ENCODE measurements at places on chromosomes 3 and 15.
A peak's percentile ranks its signal among the peaks of the same experiment; 100 is the strongest.

- DNase-seq: no peak
Observed at GRCh38 chr15:44009038-44009437, 182.2 kb downstream of the WDR76 start.

DNA sequence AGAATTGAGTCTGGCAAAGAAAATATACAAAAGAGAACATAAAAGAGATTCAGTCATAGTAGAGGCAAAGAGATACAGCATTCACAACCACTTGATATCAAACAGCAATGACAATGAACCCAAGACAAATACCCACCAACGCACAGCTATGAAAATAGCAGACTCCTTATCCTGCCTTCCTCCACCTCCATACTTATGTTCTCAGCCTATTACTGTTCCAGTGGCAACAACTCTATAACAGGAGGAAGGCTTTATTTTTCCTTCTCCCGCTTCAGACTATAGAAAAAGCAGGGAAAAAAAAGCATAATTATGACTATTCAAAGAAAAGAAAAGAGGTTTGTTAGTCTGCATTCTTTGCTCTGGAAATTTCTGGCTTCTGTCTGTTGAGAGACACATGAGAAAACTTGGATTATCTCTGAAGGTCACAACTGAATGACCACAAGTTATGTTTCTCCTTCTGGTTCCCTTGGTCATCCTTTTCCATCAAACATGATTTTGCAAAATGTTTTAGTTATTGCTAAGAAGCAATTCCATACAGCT is 81.2 kb upstream of the PLXND1 start:
- no peak for DNase-seq

GRCh38 chr15:27237319-27237939 is 266.4 kb downstream of the GABRG3 start:
- DNase-seq: peak; percentile 13

DNA sequence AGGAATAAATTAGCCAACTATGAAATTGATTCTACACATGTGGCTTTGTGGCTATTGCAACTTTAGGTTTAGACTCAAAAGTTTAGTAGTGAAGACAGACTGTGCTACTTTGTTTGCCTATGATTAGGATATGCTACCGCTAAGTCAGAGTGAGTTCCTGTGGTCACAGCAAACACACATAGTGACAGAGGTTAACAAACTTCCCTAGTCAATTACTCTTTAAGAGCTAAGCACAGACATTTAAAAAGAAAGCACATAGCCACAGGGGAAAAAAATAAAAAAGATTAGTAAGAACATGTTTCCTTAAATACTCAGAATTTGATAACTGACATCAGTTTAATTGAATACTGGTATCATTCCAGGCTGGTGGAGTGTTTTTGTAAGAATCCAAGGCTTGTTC is 207.1 kb downstream of the GBE1 start:
- DNase-seq: no peak

DNA sequence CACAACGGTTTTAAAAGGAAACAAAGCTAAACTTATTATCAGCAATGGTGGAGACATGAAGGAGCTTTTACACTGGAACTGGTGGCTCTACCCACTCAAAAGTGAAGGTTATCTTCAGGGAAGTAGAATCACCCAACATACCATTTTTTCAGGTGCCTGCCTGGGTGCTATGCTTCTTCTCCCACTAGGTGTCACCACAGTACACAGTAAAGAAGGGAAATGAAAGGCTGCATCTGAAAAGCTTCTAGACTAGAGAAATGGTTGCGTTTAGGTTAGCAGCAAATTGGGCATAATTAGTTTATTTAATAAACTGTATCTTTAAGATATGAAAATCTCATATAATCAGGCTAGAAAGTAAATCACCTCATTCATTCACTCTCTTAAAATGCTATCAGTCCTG is 47.0 kb upstream of the SELENOK start:
- DNase-seq: peak; percentile 47

- no peak for DNase-seq
Observed at GRCh38 chr3:100440895-100441294, 39.6 kb downstream of the LNP1 start.

DNA sequence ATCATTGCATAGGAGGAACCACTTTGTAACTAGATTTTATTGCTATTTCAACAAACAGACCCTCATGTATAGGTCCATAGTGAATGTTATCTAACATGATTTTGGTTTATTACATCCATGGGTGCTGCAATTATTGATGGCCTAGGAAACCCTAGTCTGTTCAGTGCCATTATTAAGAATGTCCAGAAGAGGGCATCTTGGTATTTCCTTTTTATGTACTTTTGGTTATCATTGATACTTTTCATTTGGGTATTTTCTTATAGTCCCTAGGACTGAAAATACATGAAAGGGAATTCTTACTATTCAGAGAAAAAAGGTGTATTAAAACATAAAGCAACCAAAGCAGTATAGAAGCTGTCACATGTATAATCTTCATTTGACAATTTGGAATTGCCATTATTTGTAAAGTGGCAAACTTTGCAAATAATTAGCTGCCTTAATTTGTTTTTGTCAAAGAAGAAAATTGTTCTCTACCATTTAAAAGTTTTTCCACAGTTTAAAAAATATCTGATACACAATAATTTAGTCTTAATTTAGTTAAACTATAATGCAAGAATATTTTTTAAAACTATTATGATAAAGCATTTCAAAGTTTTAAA is 48.7 kb downstream of the CNOT10 start:
- DNase-seq: no peak

- DNase-seq: peak; percentile 60
Observed at GRCh38 chr3:171173736-171174135, 147.2 kb upstream of the SLC2A2 start.

- no peak for DNase-seq
Observed at GRCh38 chr15:73711526-73711925, 27.3 kb downstream of the CD276 start.

- DNase-seq: no peak
Observed at GRCh38 chr3:172562871-172563865, 39.9 kb upstream of the TNFSF10 start.

GRCh38 chr3:65975032-65975431 is 63.7 kb downstream of the MAGI1 start:
- DNase-seq: no peak

DNA sequence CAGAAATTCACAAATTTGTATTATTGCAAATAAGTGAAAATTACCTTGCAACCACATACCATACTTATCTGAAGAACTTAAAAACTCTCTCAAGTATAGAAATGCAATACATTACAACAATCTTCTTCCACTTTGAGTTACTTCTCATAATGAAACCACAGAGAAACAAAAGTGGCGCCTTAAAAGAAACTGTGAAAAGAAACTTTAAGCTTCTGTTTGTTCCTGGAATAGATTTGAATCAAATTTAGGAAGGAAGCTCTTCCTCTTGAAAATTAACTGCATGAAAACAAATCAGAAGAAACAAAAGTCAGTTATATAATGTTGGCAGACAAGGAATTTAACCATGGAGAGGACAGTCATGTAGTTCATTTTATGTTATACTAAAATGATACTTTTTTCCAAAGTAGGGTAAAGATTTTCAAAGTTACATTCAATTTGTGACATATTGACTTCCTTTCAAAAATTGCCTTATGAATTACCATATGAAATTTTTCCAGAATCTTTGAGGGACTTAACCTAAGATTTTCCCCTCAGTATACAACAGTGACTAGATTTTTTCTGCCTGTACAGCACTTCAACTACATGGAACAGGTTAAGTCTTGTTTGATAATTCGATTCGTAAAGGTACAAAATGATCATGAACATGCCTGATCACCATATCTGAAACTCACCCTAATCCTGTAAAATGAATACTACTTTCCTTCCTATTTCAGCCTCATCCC is 57.6 kb upstream of the TNFSF10 start:
- no peak for DNase-seq

- DNase-seq: no peak
Observed at GRCh38 chr3:192024751-192025150, 563.8 kb downstream of the PYDC2 start.

DNA sequence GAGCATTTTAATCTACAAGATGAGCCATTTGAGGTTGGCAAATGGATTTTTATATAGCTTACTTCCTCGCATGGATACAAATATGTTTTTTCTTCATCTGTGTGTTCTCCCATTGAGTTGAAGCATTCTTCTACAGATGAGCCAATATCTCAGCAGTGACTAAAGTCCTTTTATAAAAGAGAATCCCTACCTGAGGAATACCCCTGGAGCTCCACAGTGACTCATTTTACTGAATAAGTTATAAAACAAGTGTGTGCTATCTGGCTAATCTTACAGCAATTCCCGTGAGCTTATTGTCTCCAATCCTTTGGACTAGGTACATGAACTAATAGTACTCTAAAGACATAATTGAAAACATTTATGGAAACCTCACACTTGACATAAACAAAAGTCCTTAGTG is 354.2 kb upstream of the BCHE start:
- no peak for DNase-seq

GRCh38 chr3:104438706-104439105 is 928.0 kb upstream of the ALCAM start:
- DNase-seq: no peak

GRCh38 chr3:50675179-50676030 is 678 bp downstream of the DOCK3 start:
- DNase-seq: peak; percentile 31

- no peak for DNase-seq
Observed at GRCh38 chr3:195873971-195874370, 34.4 kb downstream of the TNK2 start.

GRCh38 chr3:82093641-82094040 is 332.2 kb upstream of the GBE1 start:
- no peak for DNase-seq

DNA sequence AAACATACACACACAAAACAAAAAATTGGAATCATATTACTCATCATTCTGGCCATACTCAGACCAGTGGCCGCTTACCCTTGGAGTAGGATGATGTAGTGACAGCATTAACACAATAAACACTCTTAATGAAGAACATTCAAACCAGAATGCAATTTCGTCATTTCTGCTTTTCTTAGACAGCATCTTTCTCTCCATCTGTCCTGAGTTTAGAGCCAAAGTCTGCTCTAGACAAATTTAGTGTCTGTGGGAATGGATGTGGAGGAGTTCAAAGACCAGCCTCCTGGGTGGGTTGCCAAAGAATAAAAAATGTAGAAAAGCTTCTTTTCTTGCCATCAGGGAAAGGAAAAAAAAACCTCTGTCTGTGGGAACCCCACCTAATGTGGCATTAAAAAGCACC is 212.4 kb upstream of the POU1F1 start:
- DNase-seq: no peak

DNA sequence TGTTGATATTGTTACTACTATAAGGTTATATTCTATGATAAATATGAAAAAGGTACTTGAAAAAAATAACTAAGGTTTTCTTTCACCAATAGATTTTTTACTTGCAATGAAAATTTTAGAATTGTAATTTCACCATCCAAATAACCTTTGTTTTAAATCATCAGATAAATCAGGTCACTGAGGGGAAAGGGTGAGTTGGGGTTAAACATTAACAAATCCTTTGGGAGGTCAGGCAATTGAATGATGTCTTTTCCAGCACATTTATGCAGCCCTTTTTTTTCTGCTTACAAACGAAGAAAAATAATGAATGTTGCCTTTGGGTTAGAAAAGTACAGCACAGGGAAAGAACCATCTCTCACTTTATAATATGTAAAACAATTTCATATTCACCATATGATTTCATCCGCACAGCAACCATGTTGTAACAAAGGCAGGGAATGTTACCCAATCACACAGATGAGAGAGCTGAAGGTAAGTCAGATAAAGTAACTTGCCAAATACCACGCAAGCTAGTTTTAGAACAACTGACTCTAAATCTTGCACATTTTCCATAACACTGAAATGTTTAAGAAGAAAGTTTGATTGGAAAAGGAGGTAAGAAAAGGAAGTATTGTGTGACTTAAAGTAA is 151.3 kb downstream of the FGF12 start:
- no peak for DNase-seq

- no peak for DNase-seq
Observed at GRCh38 chr3:108091498-108092250, 843 bp upstream of the CD47 start.

- DNase-seq: peak; percentile 7
Observed at GRCh38 chr15:59622289-59622688, 10.7 kb downstream of the GCNT3 start.

- DNase-seq: no peak
Observed at GRCh38 chr3:114344492-114344891, 50.7 kb downstream of the TIGIT start.

DNA sequence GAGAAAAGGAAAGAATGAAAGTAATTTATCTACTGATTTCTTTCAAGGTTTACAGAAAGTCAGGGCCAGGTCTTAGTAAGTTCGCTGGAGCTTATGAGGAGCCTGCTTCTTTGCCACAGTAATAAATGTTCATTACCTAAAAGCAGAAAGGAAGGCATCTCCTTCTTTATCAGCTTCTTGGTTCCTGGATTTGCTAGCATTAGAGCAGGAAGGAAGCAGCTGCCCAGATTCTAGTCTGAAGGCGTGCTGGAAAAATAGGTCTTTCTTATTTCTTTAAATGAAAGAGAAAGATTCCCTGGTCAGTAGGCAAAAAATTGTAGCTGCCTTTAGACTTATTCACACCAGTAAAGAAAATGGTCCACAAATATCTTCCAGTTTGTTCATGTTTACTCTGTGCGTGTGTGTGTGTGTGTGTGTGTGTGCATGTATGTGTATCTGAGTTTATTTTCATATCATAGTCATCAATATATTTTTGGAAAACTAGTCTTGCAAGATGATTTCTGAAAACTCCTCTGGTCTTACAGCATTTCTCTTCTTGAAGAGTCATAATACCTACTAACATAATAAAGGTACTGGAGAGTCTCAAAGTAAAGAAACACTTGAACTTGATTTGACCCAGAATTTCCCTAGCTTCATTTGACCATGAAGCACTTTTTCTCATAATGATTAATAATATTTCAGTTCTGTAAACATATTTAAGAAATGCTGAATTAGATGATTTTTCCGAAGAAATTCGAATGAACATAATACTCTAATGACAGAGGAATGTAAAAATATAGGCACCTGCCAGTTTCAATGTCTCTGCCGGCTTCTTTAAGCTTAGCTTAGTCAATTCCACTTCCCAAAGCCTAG is 255.3 kb upstream of the ZPLD1 start:
- no peak for DNase-seq

GRCh38 chr15:63366451-63366850 is 15.2 kb downstream of the CA12 start:
- DNase-seq: no peak

DNA sequence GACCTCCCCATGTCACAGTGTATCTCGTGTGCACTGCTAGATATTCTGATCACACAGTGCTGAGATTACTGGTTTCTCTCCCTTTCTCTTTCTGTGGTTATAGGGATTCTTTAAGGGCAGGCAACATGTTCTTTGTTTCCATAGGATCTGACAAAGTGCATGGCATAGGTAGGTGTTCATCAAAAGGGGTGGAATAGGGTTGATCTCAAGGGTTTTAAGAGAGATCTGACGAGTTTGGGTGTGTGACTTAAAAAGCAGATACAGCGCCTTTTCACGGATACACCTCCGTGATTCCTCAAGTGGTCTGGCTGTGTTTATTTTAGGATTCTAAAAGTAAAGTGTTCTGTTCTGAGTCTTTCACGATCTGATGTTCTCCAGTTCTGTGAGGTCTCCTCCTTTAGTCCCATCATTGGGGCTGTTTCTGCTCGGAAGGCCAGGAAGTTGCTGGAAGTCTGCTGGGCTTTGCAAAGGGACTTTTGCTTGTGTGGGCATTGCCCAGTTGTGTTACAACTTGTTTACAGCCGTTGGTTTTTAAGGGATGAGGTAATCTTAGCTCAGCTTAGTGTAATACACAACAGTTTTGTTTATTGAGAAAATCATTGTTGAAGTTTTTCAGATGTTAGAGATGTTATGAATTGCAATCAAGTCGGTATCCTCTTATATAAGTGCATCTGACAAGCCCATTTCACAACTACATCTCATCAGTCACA is 34.8 kb downstream of the IGF1R start:
- DNase-seq: no peak

- no peak for DNase-seq
Observed at GRCh38 chr15:51863131-51863530, 33.7 kb downstream of the TMOD3 start.
